Bronchial epithelial cell (primary cell): ENCODE measurements at places on chromosomes 7 and 10. TPM values are rescaled to one million over a fixed set of nuclear protein-coding genes. Genes with fewer than 3 reads are reported as not detected.

ANKRD61 gene
- 0.26 TPM in 1 of 2 replicates, not detected in the other for total RNA-seq

RAPGEF5 gene
- total RNA-seq, result 5.8 and 6.3 TPM in 2 replicates

GFRA1 gene
- total RNA-seq, result under 0.01 TPM in 2 replicates

- DNase-seq, result peak; percentile 29
These were observed 38.1 kb downstream of the PRPS1L1 start for GRCh38 chr7:17989546-17989945.

- peak; percentile 99 for DNase-seq
These were observed 18.8 kb upstream of the MET start for GRCh38 chr7:116653204-116653603.

DNA sequence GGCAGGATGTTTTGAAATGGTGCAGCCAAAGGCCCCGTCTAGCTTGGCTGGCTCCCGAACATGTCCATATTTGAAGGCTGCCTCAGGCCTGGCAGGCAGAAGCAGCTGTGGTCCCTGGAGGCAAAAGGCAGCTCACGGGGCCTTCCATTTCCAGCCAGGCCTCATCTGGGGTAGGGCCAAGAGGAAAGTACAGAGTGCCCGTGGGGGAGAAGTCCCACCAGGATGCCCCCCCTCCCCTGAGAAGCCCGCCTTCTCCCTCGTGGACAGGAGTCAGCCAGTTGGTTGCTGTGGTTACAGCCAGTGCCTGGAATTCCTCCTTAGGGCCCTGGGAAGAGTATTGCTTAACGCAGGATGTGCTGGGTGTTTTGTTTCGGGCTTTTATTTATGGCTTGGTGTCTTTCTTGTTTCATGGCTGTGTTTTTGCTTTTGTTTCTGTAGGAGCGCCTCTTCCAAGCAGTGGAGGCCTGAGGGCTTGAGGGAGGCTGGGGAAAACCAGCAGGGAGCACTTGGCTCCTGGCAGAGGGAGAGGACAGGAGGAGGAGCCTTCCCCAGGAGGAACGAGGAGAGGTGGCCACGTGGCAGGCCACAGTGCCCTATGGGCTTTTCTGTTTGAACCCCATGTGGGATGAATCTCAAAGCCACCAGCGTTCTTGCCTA is 45.4 kb downstream of the CHST3 start:
- peak; percentile 80 for DNase-seq

- DNase-seq, result no peak
These were observed 100.8 kb downstream of the ATXN7L1 start for GRCh38 chr7:105775580-105775979.

DNA sequence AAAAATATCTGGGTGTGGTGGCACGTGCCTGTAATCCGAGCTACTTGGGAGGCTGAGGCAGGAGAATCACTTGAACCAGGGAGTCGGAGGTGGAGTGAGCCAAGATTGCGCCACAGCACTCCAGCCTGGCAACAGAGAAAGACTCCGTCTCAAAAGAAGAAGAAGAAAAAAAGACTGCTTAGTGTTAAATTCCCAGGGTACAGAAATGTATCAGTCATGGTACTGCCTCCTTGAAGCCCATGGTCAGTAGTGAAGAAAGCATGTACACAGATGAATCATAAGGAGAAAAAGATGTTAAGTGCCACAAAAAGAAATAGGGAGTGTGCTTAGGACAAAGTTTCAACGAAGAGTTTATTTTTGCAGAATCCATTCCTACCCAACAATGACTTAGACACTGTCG is 62.5 kb upstream of the KMT2E start:
- DNase-seq, result peak; percentile 47

DNA sequence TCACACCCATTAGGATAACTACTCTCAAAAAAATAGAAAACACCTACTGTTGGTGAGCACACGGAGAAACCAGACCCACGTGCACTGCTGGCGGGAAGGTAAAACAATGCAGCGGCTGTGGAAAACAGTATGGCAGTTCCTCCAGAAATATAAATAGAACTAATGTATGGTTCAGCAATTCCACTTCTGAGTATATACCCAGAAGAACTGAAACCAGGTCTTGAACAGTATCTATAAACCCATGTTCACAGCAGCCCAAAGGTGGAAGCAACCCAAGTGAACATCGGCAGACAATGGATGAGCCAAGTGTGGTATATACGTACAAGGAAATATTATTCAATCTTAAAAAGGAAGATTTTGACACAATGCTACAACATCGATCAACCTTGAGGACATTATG is 164.7 kb downstream of the ZMYND11 start:
- DNase-seq, result no peak

- DNase-seq, result no peak
These were observed 14.5 kb downstream of the PSAP start for GRCh38 chr10:71836596-71836974.

DNA sequence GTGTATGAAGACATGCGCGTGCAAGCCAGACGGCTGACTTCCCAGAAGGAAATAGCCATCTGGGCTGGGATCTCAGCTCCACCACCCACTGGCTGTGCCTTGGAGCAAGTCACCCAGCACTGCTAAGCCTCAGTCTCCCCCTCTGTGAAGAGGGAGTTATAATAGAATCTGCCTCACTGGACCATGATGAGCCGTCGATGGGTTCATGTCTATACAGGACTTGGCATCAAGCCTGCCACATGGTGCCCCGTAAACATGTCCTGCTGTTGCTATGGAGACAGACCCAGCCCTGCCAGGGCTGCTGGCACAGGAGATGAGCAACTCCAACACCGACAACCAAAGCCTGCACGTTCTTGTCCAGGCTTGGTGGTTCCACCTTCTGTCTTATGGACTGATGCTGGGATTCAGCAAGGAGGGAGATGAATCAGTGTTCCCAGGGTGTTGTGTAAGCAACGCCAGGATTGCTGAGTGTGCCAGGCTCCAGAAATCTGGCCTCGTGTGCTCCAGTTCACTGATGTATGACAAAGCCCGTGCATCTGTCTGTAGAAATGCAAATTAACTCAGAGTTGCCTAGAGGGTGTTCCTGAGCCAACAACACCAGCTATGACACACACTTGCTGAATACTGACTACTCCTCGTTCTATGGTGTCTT is 5.6 kb downstream of the GPR15LG start:
- peak; percentile 100 for DNase-seq
